ENCODE measurements at places on chromosomes 2 and 18.

DNA sequence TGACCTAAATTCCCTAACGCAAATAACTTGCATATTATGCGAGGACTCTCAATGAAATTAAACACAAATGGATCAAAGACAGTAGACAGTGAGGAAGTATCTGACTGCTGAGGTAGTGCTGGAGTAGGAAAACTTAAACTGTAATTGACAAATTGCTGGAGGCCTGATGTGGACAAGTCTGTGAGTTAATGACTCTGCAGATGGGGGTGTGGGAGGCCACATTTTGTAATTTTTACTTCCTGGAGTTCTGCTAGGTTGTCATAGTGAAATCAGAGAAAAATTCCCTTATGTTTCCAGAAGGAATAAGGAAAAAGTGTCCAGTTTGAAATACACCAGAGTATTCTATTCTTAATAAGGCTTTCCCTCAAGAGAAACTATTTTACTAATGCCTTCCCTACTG lies 333.0 kb upstream of the CNTNAP5 start:
- DNase-seq: no peak

DNA sequence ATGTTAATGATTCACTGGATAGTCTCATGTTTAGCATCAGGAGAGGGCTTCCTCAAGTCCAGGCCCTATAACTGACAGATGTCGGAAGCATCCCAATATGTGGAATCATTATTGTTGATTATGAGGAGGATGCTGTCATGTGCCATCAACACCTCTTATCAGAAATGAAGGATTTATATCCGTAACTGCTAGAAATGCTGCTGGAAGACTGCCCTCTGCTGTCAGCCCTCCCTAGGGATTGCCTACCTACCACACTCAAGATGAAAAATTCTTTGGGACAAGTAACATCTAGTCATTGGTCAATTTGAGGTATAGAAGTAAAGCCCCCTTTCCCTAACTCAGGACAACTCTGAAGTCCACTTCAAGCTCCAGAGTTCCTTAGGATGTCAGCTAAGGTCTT lies 1166.5 kb upstream of the NXPH2 start:
- no peak for DNase-seq

- DNase-seq: no peak
These were observed 29.2 kb downstream of the AGAP1 start for GRCh38 chr2:235523021-235523420.

DNA sequence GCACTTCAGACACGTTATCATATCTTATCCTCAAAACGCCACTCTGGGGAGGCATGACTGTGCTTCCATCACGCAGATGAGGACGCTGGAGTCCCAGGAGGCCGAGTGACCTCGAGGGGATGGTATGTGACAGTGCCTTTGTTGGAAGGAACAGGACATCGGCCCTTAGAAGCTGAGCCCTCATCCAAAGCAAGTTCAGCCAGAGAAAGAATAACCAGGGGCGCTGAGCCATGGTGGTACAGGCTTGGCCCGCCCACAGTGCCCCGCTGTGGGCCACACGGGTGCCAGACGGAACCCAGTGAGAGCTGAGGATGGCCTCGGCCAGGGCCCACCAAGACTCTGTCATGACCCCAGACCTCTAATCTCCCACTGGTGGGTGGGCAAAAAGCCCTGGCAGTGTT lies 31.3 kb downstream of the HS1BP3 start:
- DNase-seq: no peak

DNA sequence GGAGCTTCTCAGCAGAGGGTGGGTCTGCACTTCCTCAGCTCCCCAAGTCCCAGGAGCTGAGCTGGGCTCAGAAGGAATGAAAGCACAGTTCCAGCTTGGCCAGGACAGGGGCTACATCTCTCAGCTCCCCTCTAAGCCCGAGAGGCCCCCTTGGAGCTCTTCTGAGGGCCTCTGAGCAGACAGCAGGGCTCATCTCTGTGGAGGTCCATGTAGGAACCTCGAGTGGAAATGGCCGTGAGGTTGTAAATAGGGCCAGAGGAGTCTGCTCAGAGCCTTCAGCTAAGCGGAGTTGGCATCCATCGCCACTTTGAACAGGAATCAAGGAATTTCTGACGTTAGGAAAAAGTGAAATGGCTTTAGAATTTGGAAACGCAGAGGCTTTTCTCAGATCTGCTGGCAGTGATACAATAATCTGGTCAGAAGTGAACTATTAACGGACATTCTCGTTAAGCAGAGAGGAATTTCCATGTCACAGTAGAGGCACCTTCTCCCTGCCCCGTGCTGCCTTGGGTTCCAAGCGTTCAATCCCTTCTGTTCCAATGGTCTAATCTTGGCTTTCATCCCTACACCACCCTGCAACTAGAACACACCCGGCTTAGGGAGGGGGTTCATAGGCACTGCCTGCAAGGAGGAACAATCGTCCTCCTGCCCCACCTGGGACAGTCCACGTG lies 213.9 kb downstream of the NDUFA10 start:
- no peak for DNase-seq

DNA sequence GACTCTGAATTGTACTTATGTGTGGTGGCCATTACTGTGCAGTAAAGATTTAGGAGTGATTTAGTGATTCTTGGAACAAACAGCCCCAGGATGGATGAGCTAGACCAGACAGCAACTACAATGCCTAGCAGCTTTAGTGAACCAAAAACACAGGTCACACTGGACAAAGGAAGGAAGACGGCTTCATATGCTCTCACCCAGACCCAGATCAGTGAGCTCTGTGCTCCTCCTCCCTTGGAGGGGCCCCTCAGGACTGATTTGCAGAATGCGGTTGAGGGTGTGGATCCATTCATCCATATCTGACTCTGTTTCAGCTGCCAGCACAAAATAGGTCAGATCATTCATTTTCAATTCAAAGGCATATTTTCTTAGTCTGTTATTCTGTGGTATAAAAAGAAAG lies 159.7 kb upstream of the CCDC195 start:
- no peak for DNase-seq

DNA sequence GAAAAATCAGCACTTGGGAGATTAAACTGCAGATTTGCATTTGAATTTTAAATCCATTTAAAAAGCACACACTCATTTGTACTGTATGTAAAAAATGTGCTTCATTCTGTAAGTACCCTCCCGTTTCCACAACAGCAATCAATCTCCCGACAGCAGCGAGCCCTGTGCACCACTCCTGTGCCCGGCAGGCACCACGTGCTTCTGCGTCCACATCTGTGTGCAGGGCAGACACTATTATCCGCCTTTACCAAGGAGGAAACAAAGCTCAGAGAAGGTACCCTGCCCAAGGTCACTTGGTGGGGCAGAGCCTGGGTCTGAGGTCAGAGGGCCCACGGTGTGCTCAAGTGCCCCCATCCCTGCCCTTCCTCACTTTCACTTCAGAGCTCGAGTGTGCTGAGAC lies 7.5 kb downstream of the HSBP1L1 start:
- DNase-seq: no peak

- DNase-seq: no peak
These were observed 409.5 kb upstream of the FIGN start for GRCh38 chr2:164145093-164145987.

GRCh38 chr18:6557057-6557769 lies 142.5 kb upstream of the L3MBTL4 start:
- DNase-seq: no peak

GRCh38 chr2:45669032-45669486 lies 17.6 kb downstream of the PRKCE start:
- DNase-seq: no peak

DNA sequence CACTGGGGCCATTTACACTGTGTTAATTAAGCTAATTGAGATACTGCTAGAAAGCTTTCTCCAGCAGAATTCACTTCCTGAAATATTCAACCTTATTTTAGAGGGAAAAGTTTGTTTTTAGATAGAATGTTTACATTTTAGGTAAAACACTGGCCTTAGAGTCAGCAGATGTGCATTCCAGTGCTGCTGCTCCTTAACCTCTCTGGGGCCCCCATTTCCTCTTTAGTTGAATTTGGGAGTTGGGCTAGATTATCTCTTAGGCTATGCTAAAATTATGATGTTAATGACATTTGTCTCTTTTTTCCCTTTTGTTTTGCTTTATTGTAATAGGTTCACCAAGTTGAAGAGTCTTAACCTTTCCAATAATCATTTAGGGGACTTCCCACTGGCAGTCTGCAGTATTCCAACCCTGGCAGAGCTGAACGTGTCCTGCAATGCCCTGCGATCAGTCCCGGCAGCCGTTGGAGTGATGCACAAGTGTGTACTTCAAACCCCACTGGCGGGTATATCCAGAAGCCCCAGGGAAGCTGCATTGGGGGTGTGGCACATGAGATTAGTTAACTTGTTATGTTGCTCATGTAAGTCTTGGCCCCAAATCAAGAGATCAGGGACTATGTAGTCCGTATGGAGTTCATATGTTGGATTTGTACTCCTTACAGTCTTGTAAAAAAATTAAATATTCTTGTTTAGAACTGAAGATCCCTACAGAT lies 179.5 kb downstream of the PHLPP1 start:
- no peak for DNase-seq

DNA sequence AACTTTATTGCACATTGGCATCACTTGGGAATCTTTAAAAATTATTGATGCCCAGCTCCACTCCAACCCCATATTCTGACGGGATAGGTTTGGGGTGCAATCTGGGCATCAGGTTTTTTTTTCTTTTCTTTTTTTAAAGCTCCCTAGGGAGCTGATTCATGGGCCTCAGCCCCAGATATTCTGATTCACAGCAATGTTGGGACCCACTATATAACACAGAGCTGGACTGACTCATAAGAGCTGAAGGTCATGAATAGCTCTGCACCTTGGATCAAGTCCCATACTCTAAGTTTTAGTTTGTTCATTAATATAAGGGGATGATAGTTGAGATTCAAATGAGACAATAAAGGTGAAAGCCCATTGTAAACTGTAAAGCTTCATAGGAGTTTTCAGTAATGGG lies 191.1 kb upstream of the REV1 start:
- DNase-seq: no peak

- no peak for DNase-seq
These were observed 80.2 kb downstream of the NEB start for GRCh38 chr2:151654085-151654484.

GRCh38 chr18:6174983-6175745 lies 239.5 kb downstream of the L3MBTL4 start:
- no peak for DNase-seq

GRCh38 chr2:7119132-7119835 lies 202.1 kb downstream of the RNF144A start:
- no peak for DNase-seq

DNA sequence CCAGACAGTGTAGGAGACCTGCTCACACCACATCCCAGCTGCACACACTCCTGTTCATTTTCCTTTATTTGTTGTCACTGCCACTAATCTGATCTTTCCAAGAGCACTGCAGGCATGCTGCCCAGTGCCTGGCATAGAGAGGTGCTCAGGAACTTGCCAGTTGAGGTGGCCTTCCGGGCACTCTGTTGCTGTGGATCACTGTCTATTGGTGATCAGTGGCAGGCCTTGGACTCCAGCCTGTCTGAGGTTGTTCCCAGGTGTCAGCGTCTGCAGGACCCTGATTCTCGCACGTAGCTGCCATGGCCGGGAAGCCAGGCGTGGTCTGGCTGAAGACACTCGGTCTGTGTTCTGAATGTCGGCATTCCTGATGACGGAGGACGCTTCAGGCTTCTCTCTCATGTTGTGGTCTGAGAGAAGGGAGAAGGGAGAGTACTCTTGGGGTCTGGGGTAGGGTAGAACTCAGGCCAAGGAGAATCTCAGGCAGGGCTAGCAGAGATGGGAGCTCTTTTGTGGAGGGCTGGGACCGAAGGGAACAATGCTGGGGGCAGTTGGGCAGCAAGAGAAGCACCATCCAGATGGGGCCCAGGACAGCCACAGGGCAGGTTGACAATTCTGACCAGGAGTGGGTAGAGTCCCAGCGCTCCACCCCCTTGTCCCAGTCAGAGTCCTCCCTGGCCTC lies 240.9 kb downstream of the MYCN start:
- no peak for DNase-seq

GRCh38 chr2:14952400-14952963 lies 320.0 kb downstream of the LRATD1 start:
- DNase-seq: no peak

DNA sequence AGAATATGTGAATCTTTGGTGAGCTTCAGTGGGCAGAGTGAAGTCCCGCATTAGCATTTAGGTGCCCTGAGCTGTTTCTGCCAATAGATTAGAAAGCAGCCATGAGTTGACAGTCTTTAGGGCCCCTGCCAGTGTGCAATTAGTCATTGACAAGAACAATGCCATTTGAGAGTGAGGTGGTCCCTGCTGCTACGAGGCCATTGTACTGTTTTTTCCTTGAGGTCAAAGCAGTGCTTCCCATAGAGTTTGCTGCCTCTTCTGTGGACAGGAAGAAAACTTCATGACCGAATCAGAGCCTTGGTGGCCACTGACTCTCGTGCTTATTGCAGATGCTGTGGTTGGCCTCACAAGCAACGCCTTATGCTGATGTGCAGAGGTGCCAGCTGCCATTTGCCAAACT lies 102.7 kb downstream of the SH3BP4 start:
- no peak for DNase-seq

DNA sequence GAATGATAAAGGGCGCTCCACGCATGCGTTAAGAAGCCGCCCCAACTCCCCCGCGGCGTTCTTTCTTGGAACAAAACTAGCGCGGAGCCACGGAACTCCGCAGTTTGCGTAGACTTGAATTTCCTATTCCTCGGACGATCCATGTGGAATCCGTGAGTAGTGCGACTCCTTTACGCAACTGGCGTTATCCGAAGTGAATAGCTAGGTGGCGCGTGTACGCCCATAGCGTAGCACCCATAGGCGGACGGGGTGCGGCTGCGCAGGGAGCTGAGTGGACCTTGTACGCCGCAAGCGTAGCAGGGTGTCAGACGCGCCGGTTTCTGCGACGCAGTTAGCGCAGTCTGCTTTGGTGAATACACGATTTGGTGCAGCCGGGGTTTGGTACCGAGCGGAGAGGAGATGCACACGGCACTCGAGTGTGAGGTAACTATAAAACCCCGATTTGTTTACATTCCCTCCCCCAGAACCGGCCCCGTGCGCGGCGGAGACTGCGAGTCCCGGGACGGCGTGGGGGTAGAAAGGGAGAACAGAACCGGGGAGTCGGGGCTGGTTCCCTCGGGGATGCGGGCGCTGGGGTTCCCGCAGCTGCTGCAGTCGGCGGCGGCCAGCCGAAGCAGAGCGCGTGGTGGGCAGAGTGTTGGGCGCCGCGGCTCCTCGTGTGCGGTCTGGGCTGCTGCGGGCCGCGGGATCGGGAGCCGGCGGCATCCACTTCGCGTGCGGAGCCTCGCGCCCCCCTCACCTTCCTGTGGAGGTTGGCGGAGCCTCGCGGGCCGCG lies at the start of gene SLC39A10:
Gene SLC39A10 (plus strand): TSS at position 368 of the 775 bp plus-strand sequence. CDS start 22,817 bp downstream, outside the sequence.
- peak; percentile 98 for DNase-seq

- no peak for DNase-seq
These were observed 474.9 kb upstream of the TCF4 start for GRCh38 chr18:56062931-56063330.

DNA sequence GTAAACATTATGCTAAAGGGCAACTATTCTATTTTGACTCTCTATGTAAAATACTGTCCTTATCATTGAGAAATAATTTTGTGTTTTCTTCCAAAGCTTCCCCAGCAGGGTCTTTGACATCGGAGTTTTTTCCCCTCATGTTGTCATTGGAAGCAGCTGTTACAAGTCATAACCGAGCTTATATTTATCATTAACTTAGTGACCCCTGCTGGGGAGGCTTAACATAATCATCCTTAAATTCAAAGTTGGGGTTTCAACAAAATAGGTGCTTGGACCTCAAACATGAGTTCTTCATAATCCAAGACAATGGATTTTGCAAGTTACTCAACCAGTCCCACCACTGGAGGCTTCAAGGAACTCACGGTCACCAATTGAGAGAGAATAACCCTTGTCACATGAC lies 330.9 kb downstream of the DCC start:
- no peak for DNase-seq

- DNase-seq: no peak
These were observed 83.7 kb upstream of the GALNT5 start for GRCh38 chr2:157173740-157174184.

GRCh38 chr2:240645801-240646175 lies 20.5 kb downstream of the GPR35 start:
- DNase-seq: no peak

- no peak for DNase-seq
These were observed 61.9 kb upstream of the RND3 start for GRCh38 chr2:150549381-150549780.

All from stimulated activated CD4-positive, alpha-beta T cell treated with anti-CD3 and anti-CD28 coated beads, TNF-alpha, amount 100 ng/mL, for 1 hour (primary cell).